Type B pancreatic cell (in vitro differentiated cells): ENCODE measurements at places on chromosomes 4 and X. TPM values are rescaled to one million over a fixed set of nuclear protein-coding genes. Genes with fewer than 3 reads are reported as not detected.

Gene FGD1
- total RNA-seq, result 11.3 and 23.9 TPM in 2 replicates

Gene SULT1B1
- 2.5 and 4.4 TPM in 2 replicates for total RNA-seq

Gene PNPLA4
- 19.3 and 23.6 TPM in 2 replicates for total RNA-seq

Gene ADRA2C
- total RNA-seq, result 2.9 and 7.9 TPM in 2 replicates

Gene GRPEL1
- total RNA-seq, result 28.4 and 31.4 TPM in 2 replicates

Gene CDS1
- 15.1 and 39.7 TPM in 2 replicates for total RNA-seq

Gene AKAP14
- total RNA-seq, result 0.92 TPM in 1 of 2 replicates, not detected in the other

Gene MAGEC2
- total RNA-seq, result not detected in 2 replicates

Gene FAM47A
- not detected in 2 replicates for total RNA-seq

Gene IL2
- not detected in 2 replicates for total RNA-seq

Gene LAS1L
- total RNA-seq, result 29.3 and 42.1 TPM in 2 replicates

Gene MAGEA1
- not detected in 2 replicates for total RNA-seq

Gene APEX2
- total RNA-seq, result 17.1 and 24.3 TPM in 2 replicates

Gene PABPC4L
- 2.0 and 6.0 TPM in 2 replicates for total RNA-seq

Gene CCDC149
- 8.8 and 9.1 TPM in 2 replicates for total RNA-seq

Gene CHST7
- 1.2 and 3.8 TPM in 2 replicates for total RNA-seq

Gene TMEM47
- total RNA-seq, result 5.8 and 23.6 TPM in 2 replicates

Gene LRCH2
- 4.8 and 12.5 TPM in 2 replicates for total RNA-seq

Gene WDR17
- total RNA-seq, result 5.2 and 6.1 TPM in 2 replicates

Gene KCND1
- total RNA-seq, result 3.0 and 3.8 TPM in 2 replicates

Gene CT45A1
- not detected in 2 replicates for total RNA-seq

Gene CXCL9
- not detected in 2 replicates for total RNA-seq

Gene UBQLN2
- total RNA-seq, result 41.2 and 41.4 TPM in 2 replicates

Gene FTSJ1
- total RNA-seq, result 35.3 and 46.4 TPM in 2 replicates

Gene GAGE12H
- not detected in 2 replicates for total RNA-seq

Gene USP27X
- total RNA-seq, result 6.3 and 7.8 TPM in 2 replicates

Gene VCX2
- total RNA-seq, result not detected in 2 replicates

Gene GPC4
- 20.9 and 69.0 TPM in 2 replicates for total RNA-seq

Gene NSUN7
- total RNA-seq, result 8.3 and 12.3 TPM in 2 replicates

Gene WDFY3
- total RNA-seq, result 76.4 and 79.5 TPM in 2 replicates

Gene GAGE13
- total RNA-seq, result not detected in 2 replicates

Gene ZRSR2
- 15.5 and 16.6 TPM in 2 replicates for total RNA-seq

Gene TMSB15B
- 13.2 and 23.0 TPM in 2 replicates for total RNA-seq

Gene KIAA1210
- not detected in 2 replicates for total RNA-seq

Gene PHEX
- total RNA-seq, result 1.6 and 5.7 TPM in 2 replicates

Gene HAND2
- total RNA-seq, result 8.3 and 40.3 TPM in 2 replicates
